Activated naive CD4-positive, alpha-beta T cell treated with anti-CD3 and anti-CD28 coated beads for 36 hours (primary cell): ENCODE measurements at places on chromosomes 6 and 20. TPM values are rescaled to one million over a fixed set of nuclear protein-coding genes. Genes with fewer than 3 reads are reported as not detected.
A peak's percentile ranks its signal among the peaks of the same experiment; 100 is the strongest.

IL17F gene
- total RNA-seq = 3.3 TPM

- DNase-seq = peak; percentile 25
Measured at GRCh38 chr6:29749308-29749662, 26.1 kb downstream of the HLA-F start.

DNA sequence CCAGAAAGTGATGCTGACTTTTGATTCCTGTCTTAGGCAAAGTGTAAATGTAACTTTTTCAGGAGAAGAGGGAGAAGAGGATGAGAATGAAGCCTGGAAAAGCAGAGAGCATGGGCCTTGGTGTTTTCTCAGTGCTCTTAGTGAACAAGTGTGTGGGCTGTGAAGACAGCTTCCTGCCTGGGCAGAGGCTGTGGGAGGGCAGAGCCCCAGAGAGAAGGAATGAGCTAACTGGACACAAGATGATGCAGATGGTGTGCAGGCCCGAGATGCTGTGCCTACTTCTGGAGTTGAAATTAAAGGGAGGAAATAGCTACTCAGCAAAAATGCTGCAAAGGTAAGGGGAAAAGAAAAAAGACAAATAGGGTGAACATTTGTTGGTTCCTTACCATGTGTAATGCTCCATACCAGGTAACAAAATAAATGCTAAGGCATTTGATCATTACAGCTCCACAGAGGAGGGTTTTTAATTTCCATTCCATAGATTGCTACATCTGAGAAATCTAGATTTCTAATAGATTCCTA, 87.0 kb upstream of the CEP162 start:
- DNase-seq = no peak

DNA sequence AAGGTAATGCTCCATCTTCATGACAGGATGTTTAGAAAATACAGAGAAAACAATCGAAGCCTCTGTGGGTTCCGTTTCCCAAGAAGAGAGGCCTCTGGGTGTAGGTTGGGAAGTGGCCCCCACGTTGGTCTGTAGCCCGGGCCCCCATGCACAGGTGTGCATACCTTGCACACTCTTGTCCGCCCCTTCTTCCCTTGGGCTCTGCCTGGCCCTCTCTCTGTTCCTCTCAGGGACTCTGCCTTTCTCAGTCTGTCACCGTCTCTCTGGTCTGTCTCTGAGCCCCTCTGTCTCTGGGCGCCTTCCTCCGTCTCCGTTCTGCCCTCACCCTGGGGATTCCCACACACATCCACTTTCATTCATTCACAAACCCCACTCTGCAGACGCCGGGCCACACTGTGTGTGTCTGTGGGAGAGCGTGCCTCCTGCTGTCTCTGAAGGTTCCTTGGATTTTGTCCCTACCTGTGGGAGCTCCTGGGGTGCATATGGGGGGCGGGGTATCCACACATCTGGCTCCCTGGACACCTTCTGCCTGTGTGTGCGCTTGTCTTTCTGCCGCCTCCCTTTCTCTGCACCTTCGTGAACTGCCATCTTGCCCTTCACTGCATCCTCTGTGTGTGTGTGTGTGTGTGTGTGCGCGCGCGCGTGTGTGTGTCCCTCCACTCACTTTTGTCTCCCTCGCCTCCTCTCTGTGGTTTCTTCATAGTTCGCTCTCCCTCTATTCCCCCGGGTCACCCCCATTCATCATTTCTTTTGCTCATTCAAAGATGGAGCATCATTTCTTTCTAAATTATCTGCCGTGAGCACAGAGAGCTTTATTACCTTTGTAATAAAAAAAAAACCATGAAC, 75.3 kb downstream of the SRC start:
- no peak for DNase-seq

- no peak for DNase-seq
Measured at GRCh38 chr6:18551228-18551627, 164.1 kb downstream of the RNF144B start.

SLC22A2 gene
- not detected for total RNA-seq

DNA sequence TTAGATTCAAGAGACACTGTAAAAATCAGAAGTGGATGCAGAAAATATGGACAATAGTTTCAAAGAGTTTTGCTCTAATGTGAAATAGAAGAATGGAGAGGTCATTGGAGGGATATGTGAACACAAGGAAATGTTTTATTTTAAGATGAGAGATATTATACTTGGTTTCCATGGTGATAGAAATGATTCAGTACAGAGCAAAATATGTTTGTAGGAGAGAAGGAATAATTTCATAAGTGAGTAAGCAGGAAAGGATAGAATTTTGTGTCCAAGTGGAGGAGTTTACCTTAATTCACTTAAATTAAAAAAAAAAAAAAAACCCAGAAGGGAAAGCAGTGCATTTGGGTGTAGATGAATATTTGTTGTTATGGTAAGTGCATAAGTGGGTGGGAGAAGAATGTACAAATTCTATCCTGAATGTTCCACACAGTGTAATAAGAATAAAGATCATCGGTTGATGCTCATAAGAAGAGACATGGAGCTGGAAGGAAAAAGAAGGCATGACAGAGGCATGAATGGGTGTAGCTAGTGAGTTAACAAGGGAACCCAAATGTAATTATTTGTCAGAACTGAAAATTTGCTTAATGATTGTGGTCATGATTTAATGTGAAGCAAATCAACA, 688.9 kb upstream of the GJE1 start:
- no peak for DNase-seq

DNA sequence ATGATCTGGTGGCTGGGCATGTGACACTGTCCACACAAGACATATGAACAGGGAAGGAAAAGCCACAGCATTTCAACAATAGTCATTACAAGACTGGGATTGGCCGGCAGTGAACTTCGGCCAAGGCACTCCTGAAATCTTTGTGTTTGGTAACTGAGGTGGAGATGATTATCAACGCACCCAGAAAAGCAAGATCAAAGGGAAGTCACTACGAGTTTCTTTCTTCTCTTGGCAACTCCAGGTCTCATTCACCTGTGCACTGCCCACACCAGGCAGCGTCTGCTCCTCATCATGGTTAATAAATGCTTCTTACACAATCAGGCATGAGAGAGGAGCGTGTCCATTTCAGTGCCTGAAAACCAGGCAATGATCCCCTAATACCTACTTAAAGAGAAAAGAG, 20.5 kb upstream of the FOXC1 start:
- DNase-seq = no peak

CRISP1 gene
- total RNA-seq = not detected

DNA sequence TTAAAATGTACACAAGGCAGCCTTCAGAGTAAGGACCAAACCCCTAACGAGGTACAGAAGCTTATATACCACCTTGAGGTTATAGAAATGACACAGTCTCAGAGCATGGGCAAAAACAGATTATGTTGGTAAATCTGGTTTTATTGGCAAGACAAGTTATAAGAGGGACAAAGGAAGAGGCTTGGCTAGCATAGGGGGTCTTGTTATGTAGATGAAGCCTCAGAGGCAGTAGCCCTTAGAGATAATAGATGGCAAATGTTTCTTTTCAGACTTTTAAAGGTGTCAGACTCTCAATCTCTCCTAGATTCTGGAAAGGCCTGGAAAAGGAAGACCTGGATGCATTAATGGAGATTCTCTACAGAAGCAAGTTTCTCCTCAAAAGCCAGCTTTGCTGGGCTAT, 123.3 kb upstream of the ATXN1 start:
- DNase-seq = no peak

DNA sequence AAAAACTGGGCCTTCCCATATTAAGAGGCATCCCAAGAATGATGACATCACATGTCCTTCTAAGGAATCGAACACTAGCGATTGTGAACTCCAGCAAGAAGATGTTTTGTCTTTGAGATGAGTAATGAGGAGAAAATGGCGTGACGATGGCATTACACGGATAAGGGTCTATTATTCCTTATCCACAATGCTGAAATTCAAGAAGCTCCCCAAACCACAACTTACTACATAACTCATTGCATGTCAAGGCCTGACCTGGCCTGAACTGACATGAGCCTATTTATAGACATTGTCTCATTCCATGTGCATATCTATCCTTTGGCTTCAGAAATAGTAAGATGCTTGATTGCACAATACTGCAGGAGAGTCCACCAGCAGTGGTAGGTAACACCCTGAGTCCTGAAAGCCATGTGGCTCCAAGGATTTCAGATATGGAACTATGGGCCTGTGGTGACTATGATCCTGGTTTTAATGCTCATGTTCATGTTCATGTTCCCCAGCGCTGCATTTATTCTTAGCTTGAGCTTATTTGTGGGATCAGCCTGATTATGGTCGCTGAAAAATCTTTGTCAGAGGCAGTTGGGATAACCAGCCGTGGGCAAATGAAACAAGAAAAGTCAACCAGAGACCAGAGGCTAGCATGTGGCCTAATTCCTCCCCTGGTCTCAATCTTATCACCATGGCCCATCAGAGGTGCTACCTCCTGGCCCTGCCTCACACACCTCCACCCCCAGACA, 183.2 kb upstream of the JARID2 start:
- DNase-seq = no peak

DNA sequence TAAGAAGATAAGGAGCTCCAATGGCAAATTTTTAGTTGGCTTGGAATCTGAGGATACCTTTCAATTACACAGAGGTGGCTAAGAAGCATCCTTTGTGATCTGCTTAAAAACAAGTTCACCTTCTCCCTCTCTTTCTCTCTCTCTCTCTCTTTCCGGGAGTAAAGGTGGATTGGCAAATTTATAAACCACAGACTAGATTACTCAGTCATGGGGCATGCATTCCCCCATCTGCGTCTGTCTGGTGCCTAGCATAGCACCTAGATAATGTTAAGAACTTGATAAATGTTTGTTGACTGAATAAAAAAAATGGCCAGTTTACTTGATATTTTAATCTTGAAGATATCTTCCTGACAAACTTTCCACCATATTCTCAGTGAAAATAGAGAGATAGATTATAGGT, 312.3 kb downstream of the CDC5L start:
- no peak for DNase-seq

GRCh38 chr6:147486683-147487082, 21.8 kb upstream of the SAMD5 start:
- DNase-seq = no peak

GRCh38 chr6:126747728-126748540, 370.5 kb upstream of the RSPO3 start:
- no peak for DNase-seq

- no peak for DNase-seq
Measured at GRCh38 chr6:89582669-89583325, 55.8 kb downstream of the LYRM2 start.

OOEP gene
- 0.31 TPM for total RNA-seq

- DNase-seq = no peak
Measured at GRCh38 chr20:13259921-13260320, 38.8 kb downstream of the ISM1 start.

GRCh38 chr20:13423472-13424173, 202.5 kb downstream of the ISM1 start:
- DNase-seq = no peak
